Fibroblast of lung (primary cell): ENCODE measurements at places on chromosomes 6 and 20. TPM values are rescaled to one million over a fixed set of nuclear protein-coding genes. Genes with fewer than 3 reads are reported as not detected.
A peak's percentile ranks its signal among the peaks of the same experiment; 100 is the strongest.

GRCh38 chr6:166488076-166488685, 98.3 kb downstream of the RAMACL start:
- H3K4me1 ChIP-seq, result no peaks in the 10 kb centered on the region
- H3K27ac ChIP-seq, result no peak overlapping the region
- H3K27me3 ChIP-seq, result no peaks in the 10 kb centered on the region
- no peak overlapping the region for H3K4me3 ChIP-seq
- peaks cover 11% of the 10 kb centered on the region for H3K36me3 ChIP-seq

Gene PLCB4
- total RNA-seq, result 3.6 and 13.7 TPM in 2 replicates

GRCh38 chr6:131023834-131024504, 39.1 kb downstream of the EPB41L2 start:
- peaks cover 9% of the 10 kb centered on the region for H3K4me1 ChIP-seq
- no peak overlapping the region for H3K4me3 ChIP-seq
- no peaks in the 10 kb centered on the region for H3K36me3 ChIP-seq
- no peaks in the 10 kb centered on the region for H3K27me3 ChIP-seq
- peak overlapping the region; percentile 47 for H3K27ac ChIP-seq

Gene FAM209B
- not detected in 2 replicates for total RNA-seq

- no peaks in the 10 kb centered on the region for H3K27me3 ChIP-seq
- DNase-seq, result no peak
- no peaks in the 10 kb centered on the region for H3K36me3 ChIP-seq
- H3K4me3 ChIP-seq, result no peak overlapping the region
- H3K27ac ChIP-seq, result no peak overlapping the region
- H3K4me1 ChIP-seq, result no peaks in the 10 kb centered on the region
Measured at GRCh38 chr6:69007781-69008180, 372.7 kb downstream of the ADGRB3 start.
